ENCODE measurements at places on chromosomes 3 and 15. TPM values are rescaled to one million over a fixed set of nuclear protein-coding genes. Genes with fewer than 3 reads are reported as not detected.

The PGBD4 gene
- 1.1 TPM for polyA plus RNA-seq

The COLQ gene
- 3.7 TPM for polyA plus RNA-seq

- H3K4me3 ChIP-seq: peak overlapping the region; percentile 99
- peaks cover 22% of the 10 kb centered on the region for H3K4me1 ChIP-seq
- H3K27ac ChIP-seq: peak overlapping the region; percentile 99
- no peaks in the 10 kb centered on the region for H3K27me3 ChIP-seq
- H3K36me3 ChIP-seq: no peaks in the 10 kb centered on the region
Measured at GRCh38 chr15:75454471-75455378, 3.2 kb upstream of the SIN3A start.

- no peaks in the 10 kb centered on the region for H3K4me1 ChIP-seq
- no peaks in the 10 kb centered on the region for H3K27me3 ChIP-seq
- H3K27ac ChIP-seq: no peak overlapping the region
- H3K36me3 ChIP-seq: no peaks in the 10 kb centered on the region
Measured at GRCh38 chr3:95418251-95418650, 1355.4 kb downstream of the NSUN3 start.

The CNTN4 gene
- 0.48 TPM for polyA plus RNA-seq

DNA sequence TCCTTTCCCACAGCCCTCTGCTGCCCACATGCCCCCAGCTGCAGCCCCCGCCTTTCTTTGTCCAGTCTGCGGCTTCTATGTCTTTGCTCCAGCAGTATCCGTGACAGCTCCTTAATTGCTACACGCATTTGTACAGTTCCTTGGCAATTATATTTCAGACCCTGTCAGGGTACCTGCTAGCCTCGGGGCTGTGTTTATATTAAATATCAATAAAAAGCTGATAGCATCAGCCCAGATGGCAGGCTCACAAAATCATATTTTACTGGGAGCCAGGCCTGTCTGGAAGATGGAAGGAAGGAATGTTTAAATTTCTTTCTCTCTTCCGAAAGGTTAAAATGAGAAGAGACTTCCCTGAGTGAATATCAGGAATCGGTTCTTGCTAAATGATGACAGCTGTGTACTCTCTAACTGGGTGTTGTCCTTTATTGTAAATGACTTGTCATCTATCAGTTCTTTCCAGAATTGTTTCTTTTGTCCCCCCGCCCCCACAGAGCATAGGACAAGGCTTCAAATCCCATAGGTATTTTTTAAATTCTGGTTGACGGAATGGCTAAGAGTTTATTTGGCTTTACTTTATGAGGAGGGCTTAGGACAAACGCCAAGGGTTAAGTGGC, 378.1 kb downstream of the LRTM1 start:
- H3K4me1 ChIP-seq: no peaks in the 10 kb centered on the region
- no peak overlapping the region for H3K27ac ChIP-seq
- no peak for DNase-seq
- H3K36me3 ChIP-seq: no peaks in the 10 kb centered on the region
- H3K27me3 ChIP-seq: no peaks in the 10 kb centered on the region

The KIF7 gene
- polyA plus RNA-seq: 1.5 TPM

DNA sequence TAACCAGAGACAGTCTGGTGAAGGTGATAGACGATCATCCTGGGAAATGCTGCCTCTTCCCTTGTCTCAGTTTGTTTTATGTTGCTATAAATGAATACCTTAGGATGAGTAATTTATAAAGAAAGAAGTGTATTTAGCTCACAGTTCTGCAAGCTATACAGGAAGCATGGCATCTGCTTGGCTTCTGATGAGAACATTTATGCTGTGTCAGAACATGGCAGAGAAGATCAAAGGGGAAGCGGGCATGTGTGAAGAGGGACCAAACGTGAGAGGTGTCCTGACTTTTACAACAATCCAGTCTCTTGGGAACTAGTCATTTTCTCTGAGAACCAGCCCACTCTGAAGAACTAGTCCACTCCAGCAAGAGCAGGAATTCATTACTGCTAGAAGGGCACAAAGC, 9.6 kb downstream of the CMC1 start:
- H3K27me3 ChIP-seq: no peaks in the 10 kb centered on the region
- H3K4me3 ChIP-seq: no peak overlapping the region
- no peak overlapping the region for H3K27ac ChIP-seq
- DNase-seq: no peak

The TUSC2 gene
- 27.4 TPM for polyA plus RNA-seq

- no peak for DNase-seq
- H3K27ac ChIP-seq: peak overlapping the region; percentile 21
- H3K27me3 ChIP-seq: no peaks in the 10 kb centered on the region
- no peaks in the 10 kb centered on the region for H3K36me3 ChIP-seq
Measured at GRCh38 chr3:42539871-42540714, 37.6 kb downstream of the VIPR1 start.

- no peak overlapping the region for H3K4me3 ChIP-seq
- peaks cover 98% of the 10 kb centered on the region for H3K36me3 ChIP-seq
- peaks cover 24% of the 10 kb centered on the region for H3K4me1 ChIP-seq
- no peak for DNase-seq
- no peaks in the 10 kb centered on the region for H3K27me3 ChIP-seq
Measured at GRCh38 chr3:64552160-64552559, 135.6 kb downstream of the ADAMTS9 start.

DNA sequence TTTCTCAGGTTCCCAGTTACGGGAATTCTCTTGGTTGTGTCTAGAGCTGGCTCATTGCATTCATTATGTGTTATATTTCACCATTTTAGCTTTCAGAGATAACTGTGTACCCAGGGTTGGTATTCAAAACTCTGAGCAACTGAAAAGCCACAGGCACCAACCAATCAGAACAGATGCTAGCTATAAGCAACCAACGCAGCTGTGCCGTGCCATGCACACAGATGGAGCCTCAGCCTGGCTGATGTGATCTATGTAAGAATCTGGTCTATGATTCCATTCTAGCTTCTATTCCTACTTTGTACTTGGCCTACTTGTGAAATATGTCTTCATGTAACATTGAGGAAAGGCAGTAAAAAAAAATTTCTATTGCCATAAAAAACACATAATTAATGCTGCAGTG, 95.0 kb upstream of the CCDC80 start:
- H3K36me3 ChIP-seq: no peaks in the 10 kb centered on the region
- no peak overlapping the region for H3K4me3 ChIP-seq
- no peak for DNase-seq
- no peaks in the 10 kb centered on the region for H3K27me3 ChIP-seq
- H3K27ac ChIP-seq: no peak overlapping the region

The MNS1 gene
- polyA plus RNA-seq: 0.33 TPM

GRCh38 chr3:151827816-151828215, 13.9 kb downstream of the AADAC start:
- H3K4me1 ChIP-seq: no peaks in the 10 kb centered on the region
- no peak for DNase-seq
- H3K4me3 ChIP-seq: no peak overlapping the region
- H3K27me3 ChIP-seq: no peaks in the 10 kb centered on the region

- H3K36me3 ChIP-seq: no peaks in the 10 kb centered on the region
- no peak for DNase-seq
- H3K4me3 ChIP-seq: no peak overlapping the region
- H3K27me3 ChIP-seq: no peaks in the 10 kb centered on the region
- H3K27ac ChIP-seq: no peak overlapping the region
Measured at GRCh38 chr15:42608110-42608531, 32.7 kb downstream of the STARD9 start.
